ENCODE measurements at places on chromosomes 5 and 9.

- no peak for DNase-seq
Observed at GRCh38 chr5:99674101-99674500, 745.3 kb upstream of the CHD1 start.

DNA sequence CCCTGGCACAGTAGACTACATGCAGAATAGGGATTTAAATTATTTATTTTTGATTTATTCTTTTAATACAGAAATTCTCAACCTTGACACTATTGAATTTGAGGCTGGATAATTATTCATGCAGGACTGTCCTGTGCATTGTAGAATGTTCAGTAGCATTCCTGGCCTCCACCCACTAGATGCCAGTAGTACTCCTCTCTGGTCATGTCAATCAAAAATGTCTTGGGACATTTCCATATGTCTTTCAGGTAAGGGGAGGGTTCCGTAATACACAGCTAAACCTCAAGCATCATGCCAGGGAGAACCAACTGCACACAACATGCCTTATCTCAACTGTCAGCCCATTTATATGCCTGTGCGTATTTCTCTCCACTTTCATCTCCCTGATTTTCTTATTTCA lies 231.8 kb downstream of the BRINP1 start:
- no peak for DNase-seq

GRCh38 chr9:120438836-120439546 lies 141.0 kb downstream of the CDK5RAP2 start:
- no peak for DNase-seq

GRCh38 chr5:16992444-16992843 lies 56.4 kb upstream of the MYO10 start:
- DNase-seq: no peak

- no peak for DNase-seq
Observed at GRCh38 chr9:130189840-130190239, 17.6 kb downstream of the NCS1 start.

DNA sequence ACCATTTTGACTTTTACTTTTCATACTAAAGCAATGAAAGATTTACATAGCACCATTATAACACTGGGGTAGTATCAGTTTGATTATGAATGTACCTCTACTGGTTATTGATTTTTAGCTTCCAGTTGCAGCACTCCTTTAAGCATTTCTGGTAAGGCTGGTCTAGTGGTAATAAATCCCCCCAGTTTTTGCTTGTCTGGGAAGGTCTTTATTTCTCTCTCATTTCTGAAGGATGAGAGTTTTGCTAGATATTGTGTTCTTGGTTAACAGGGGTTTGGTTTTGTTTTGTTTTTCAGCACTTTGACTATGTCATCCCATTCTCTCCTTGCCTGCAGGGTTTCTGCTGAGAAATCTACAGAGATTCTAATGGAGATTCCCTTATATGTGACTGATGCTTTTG lies 26.9 kb upstream of the IGFBPL1 start:
- DNase-seq: no peak

DNA sequence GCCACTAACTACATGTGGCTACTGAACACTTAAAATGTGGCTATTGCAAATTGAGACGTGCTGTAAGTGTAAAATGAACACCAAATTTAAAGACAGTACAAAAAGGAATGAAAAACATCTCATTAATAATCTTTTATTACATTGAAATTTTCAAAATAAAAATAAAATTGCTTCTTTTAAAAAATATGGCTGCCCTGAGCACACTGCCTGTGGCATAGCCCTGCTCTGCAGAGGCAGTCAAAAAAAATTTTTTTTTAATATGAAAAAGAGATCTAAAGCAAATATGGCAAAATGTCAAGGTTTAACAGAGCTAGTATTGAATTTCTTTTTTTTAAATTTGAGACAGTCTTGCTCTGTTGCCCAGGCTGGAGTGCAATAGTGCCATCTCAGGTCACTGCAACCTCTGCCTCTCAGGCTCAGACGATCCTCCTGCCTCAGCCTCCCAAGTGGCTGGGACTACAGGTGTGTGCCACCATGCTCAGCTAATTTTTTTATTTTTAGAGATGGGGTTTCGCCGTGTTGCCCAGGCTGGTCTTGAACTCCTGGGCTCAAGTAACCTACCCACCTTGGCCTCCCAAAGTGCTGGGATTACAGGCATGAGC lies 25.6 kb downstream of the CARNMT1 start:
- no peak for DNase-seq

DNA sequence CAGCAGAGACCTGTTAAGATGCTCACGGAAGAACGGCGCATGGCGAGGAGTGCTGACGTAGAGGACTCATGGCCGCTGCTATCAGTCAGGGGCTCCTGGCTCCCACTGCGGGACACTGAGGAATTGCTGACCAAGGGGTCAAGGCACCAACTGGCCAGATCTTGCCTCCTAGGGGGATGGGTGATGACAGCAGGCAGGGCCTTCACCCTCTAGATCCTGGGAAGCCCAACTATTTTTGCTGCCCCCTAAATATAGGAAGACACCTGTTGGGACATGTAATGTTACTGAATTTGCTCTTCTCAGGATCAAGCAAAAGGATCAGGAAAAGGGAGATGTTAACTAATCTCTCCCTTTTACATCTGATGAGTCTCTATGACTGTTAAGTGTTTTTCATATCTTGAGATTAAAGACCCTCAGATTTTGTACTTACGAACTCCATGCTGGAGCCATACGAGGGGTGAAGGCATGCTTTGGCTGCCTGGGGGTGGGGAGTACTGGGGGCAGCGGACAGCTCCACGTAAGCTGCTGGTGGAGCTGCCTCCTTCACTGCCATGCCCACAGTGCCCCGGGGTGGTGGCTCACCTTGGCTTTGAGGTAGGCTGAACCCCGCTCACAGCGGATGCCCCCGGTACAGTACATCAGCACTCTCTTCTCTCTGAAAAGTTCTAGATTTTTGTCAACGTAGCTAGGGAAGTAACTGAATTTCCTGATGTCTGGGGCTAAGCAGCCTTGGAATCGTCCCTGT lies 28.1 kb downstream of the TSTD2 start:
- DNase-seq: no peak

DNA sequence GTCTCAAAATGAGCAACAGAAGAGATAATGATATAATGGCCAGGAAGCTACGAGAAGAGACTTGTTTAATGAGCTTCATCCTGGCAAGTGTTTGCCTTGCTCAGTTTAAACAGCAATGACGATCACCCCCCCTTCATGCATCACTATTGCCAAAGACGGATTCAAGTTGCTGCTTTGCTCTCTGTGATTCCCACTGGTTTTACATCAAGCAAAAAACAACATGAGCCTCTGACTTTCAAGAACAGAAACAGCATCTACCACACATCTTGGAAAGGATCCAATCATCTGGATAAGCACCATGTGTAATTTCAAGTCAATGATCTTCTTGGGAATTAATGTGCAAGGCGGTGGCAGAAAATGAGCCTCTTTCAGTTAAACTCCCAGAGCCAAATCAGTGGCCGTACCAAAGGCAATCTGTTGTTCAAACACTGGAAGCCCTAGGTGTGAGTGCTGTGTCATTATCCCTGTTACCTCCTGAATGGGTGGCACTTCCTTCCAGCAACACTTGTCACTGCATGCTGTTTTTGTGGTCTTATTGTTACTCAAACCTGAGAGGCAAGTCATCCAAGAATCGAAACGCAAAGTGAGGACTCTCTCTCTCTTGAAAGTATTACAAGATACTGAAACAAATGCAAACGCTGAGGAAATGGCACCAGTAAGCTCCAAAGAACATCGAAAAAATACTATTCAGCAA lies 72.8 kb downstream of the MED27 start:
- DNase-seq: no peak

DNA sequence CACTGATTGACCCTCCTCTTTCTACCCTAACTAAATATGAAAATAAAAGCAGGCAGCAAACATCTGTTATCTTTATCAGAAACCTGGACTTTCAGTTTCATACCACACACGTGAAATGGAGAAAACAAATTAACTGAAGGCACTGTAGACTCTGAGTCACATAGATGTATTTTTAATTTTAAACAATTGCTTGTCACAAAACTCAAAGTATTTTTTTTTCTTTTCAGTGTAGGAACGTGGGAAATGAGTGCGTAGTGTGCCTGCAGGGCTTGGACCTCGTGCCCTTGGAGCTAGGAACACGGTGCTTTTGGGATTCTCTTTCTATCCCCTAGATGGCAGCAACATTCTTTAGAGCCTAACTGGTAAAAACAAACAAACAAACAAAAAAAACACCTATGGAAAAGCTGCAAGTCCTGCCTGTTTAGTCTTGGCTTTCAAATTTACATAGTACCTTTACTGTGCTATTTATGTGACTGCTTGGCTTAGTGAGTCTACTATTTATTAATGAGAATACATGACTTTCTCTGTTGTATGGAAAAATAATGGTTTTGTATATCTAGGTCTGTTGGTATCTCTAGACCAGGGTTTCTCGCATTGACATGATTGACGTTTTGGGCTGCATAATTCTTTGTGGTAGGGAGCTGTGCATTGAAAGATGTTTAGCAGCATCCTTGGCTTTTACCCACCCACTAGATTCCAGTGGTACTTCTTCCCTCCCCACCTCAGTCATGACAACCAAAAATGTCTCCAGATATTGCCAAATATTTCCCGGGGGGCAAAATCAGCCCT lies 16.8 kb upstream of the ACTBL2 start:
- no peak for DNase-seq

GRCh38 chr9:34999576-34999975 lies 10.0 kb downstream of the DNAJB5 start:
- DNase-seq: no peak

DNA sequence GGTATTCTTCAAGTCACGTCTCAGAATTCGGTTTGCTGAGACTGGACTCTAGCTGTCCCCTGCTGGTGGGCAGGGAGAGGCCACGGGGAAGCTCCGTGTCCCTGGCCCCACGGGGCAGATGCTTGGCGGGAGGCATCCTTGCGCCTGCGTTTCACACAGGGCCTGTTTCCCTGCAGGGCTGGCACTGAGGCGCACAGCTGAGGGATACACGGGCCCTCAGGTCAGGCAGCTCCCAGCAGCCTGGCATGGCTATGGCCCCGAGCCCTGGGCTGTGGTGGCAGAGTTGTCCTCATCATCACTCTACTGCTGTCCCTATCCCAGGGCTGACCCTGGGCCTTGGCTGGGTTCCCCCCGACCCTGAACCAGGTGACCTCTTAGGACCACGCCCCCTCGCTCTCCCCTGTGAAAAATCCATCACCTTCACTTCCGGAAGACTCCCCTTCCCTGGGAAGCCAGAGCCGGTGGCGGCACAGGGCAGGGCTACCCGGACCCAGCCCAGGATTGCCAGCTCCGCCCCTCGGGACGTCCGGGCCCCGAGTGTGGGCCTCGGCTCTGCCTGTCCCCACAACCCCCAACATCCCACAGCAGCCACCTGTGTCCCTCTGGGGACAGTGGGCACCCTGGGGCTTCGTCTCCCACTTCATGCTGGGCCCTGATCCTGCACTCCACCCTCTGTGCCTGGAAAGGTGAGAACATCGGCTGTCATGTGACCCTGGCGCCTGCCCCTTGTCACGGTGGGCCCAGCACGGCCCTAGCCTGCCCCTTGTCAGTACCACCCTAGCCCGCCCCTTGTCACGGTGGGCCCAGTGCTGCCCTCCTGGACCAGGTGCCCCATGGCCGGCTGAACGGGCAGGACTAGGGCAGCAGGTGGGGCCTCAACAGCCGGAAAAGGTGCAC lies 5.0 kb downstream of the DPP7 start:
- DNase-seq: no peak

DNA sequence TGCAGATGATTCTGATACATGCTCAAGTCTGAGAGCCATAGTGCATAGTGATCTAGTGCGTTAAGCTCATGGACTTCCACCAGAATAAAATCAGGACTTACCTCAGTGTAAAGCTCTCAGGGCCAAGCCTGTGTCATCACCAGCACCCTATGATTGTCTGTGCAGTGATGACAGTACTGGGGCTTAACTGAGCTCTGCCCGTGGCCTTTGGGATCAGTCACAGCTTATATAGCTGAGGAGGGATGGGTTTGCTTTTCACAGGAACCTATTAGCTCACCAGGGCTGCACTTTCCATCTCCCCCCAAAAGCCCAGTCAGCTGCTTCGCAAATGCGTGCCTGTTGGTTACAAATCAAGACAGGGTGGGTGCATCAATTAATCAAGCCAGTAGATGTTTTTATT lies 246.9 kb downstream of the NR3C1 start:
- no peak for DNase-seq

GRCh38 chr5:63262185-63262981 lies 683.8 kb downstream of the LRRC70 start:
- no peak for DNase-seq

DNA sequence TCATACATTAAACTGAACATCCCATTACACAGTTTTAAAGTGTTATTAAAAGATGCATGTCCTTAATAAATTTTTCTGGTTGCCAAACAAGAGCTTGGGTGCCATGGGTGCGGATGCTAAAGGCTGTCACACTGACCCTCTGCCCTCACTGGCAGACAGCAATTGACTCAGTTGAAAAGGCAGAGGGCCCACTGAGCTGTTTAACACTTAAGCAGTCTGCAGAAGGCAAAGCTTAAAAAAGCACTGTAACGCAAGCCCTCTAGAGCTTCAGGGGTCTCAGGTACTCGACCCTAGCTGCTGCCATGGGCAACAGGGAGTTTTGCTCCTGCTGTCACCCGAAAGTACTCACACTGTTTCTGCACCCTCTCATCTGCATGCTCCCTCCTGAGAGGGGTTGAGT lies 726.4 kb upstream of the TYRP1 start:
- DNase-seq: no peak

GRCh38 chr5:139658501-139658927 lies 10.4 kb downstream of the CXXC5 start:
- no peak for DNase-seq

- DNase-seq: no peak
Observed at GRCh38 chr9:126630458-126631237, 16.9 kb downstream of the LMX1B start.

GRCh38 chr9:119164716-119165115 lies 204.5 kb downstream of the BRINP1 start:
- no peak for DNase-seq

GRCh38 chr9:5459289-5459829 lies 9.0 kb downstream of the CD274 start:
- no peak for DNase-seq

DNA sequence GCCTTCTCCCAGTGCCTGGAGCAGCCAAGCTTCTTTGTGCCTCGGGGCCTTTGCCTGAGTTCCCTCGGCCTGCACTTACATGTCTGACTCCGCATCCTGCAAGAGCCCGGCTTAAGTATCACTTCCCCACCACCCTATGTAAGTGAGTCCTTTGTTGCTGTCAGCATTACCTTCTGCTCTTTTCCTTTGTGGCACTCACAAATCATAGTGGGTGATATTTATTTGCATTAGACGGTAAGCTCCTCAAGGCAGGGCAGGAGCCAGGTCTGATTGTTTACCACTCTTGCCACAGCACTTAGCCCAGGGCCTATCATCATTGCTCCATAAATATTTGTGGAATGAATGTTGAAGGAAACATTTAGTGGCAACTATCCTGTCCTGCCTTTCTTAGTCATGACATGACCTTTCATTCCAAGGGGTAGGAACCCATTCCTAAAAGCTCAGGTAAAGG lies 4.8 kb downstream of the GM2A start:
- DNase-seq: no peak

GRCh38 chr5:42668254-42668653 lies 88.4 kb upstream of the CCDC152 start:
- DNase-seq: no peak

- DNase-seq: no peak
Observed at GRCh38 chr5:150488519-150489359, 19.2 kb upstream of the NDST1 start.

Data from activated CD4-positive, alpha-beta T cell treated with anti-CD3 and anti-CD28 coated beads, Interleukin-2, amount 50 U/mL, for 1 hour (primary cell).